ENCODE measurements at places on chromosomes 12 and 14. TPM values are rescaled to one million over a fixed set of nuclear protein-coding genes. Genes with fewer than 3 reads are reported as not detected.

The CD27 gene
- polyA plus RNA-seq = 2.2 TPM

The RFX4 gene
- polyA plus RNA-seq = not detected

- no peak for DNase-seq
Measured at GRCh38 chr14:75286313-75286712, 7.7 kb downstream of the FOS start.

- DNase-seq = no peak
Measured at GRCh38 chr12:31000751-31001150, 72.9 kb upstream of the DDX11 start.

The IL22 gene
- not detected for polyA plus RNA-seq

The ASCL1 gene
- polyA plus RNA-seq = 0.22 TPM

GRCh38 chr14:105026033-105026785, 5.3 kb upstream of the CDCA4 start:
- DNase-seq = no peak

- DNase-seq = no peak
Measured at GRCh38 chr14:94390372-94391086, 2.1 kb upstream of the SERPINA1 start.

The DHRS2 gene
- 28.3 TPM for polyA plus RNA-seq

DNA sequence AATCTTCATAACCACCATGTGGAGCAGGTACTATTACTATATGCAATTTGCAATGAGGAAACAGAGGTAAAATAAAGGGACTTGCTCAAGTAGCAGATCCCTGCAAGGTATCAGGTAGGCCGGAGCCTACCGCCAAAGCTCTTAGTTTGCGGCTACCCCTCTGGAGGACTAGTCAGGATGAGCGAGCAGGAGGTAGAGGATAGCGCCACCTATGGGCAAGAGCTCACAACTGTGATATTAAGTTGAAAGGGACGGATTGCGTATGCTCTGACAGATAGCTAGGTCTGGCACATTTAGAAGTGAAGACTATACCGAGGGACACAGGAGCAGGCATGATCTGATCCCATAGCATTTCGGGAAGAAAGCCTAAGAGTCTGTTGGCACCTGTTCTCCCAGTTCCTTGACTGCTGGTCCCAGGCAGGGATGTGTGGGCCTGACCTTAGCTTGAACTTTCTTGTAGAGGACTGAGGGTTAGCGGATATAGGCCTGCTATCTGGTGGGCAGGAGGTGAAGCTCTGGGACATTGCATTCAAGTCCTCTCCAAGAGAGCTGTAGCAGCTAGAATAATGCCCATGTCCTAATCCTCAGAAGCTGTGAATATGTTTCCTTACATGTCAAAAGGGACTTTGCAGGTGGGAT, 48.0 kb downstream of the SLC17A8 start:
- peak; percentile 21 for DNase-seq

DNA sequence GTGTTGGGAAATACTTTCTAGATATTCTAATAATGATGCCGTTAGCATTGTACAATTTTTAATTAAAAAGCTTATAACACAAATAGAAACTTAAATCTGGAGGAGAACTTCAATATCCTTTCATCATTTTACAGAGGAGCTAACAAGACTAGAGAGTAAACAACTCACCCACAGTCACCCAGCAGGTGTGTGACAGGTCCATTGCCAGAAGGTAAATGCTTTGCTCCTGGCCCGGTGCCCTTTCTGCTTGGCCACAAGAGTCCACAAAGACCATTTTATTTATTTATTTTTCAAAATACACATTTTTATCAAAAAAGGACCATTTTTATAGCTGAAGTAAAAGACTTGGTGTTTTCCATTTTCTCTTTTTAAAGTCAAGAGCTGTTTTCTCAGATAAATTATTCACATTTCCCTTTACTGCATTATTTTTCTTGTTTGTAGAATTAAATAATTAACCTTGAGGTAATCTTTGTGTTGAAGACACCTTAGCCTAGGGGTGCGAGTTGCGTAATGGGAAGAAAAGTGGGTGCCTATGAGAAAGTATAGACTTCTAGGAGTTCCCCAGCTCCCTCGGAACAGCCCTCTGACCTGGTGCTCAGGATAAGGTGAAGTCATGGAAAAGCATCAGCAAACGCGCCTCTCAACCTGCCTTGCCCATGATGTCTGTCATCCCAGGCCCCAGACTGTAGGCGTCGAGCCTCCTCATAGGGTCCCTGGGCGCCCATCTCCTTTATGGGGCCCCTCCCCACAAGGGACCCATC, 26.3 kb upstream of the AMIGO2 start:
- DNase-seq = no peak

The IPO8 gene
- 57.5 TPM for polyA plus RNA-seq

DNA sequence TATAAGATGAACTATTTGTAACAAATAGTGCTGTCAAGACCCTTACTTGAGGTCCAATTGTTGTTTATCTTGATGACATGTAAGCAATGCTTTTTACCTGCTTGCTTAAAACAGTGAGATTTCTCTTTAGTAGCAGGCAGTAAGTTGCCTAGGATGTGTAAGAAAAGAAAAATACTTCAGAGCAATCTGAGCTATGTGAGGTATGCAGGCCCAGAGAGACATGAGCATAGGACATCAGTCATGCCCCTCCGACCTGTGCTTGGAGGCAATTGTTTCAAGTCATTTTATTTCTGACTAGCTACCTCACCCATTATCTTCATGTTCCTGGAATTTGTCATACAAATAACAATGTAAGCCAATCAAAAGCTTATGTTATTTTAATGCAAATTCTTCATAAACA, 930.6 kb upstream of the FBXO33 start:
- no peak for DNase-seq
